BJ (cell line): ENCODE measurements at places on chromosomes 7 and 10.

DNA sequence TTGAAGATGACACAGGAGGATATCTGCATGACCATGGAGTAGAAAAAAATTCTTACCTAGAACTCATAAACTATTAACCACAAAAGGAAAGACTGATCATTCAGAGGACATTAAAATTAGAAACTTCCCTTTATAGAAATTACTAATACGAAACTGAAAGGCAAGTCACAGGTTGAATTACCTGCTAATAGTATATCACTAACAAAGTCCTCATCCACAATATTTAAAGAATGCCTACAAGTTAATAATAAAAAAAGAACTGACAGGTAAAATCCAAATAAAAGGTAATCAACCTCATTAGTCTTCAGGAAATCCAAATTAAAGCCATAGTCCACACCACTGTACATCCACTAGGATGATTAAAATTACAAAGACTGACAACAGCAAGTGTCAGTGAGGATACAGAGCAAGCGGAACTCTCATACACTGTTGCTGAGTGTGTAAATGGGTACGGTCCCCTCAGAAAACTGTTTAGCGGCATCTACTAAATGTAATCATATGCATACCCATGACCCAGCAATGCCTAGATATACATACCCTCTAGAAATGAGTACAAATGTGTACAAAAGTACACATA is 71.2 kb downstream of the ARHGAP21 start:
- DNase-seq = no peak

- no peak for DNase-seq
Observed at GRCh38 chr10:70272925-70273316, 10.9 kb downstream of the NPFFR1 start.

DNA sequence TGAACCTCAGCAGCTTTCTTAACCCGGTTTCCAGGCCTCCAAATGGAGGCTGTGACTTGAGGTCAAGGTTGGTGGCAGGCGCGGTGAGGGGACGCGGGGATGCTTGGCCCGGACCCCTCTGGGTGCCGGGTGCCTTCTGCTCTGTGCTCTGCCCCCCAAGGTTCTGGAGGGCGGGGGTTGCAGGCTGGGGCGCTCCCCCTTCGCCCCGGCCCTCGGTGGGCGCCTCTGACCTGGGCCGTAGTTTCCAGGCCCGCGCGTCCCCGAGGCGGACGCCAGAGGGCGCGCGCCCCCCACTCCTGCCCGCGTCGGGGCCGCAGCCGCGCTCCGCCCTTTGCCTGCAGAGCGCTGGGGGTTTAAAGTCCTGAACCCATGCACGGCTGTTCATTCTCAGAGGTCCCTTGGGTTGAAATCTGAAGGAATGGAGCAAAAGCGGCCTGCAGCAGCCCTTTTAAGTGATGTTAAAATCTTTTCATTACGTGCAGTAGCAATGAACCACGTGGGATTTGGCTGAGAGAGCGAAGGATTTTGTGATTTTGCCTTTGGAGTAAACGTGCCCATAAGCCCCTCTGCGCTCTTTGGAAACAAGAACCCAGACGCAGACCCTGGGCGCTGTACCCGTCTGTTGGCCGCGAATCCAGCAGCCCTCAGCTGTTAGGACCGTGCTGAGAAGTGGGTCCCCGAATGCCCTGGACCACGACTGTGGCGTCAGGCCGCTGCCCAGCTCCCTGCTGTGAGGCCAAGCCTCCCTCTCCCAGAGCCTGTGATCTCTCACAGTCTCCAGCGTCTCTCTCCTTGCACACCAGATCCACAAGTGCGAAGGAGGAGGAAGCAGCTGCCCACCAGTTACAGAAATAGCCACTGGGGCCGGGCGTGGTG is 135.0 kb downstream of the ACTR3B start:
- no peak for DNase-seq

DNA sequence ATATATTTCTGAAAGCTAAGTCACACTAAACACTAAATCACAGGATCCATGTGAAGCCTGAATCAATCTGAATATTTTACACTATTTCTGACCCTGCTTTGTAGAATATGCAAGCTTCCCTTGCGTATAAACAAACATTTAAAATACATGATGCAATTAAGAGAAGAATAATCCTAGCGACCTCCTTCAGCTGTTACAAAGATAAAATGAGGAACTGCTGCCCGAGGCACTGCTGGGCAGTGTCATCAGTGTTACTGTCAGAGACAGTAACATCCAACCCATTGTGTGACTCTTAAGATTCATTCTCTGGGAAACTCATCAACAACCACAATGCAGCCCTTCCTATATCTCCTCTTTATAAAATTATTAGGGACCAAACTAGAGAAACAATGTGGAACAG is 61.6 kb downstream of the COBL start:
- no peak for DNase-seq

DNA sequence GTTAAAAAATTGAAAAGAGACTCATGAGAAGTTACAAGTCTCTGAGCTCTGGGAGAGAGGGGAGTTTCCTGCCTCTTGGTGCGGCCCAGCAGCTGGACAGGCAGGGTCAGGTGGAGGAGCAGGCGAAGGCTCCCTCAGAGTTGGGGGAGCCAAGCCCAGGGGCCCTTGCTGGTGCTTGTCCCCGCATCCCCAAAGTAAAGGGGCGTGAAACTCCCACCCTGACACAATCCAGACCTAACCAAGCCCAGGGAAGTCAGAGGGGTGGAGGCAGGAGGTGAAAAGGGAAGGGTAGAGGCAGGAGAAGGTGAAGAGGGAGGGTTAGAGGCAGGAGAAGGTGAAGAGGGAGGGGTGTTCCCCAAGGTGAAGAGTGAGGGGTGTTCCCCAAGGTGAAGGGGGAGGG is 322.8 kb downstream of the GLRX3 start:
- no peak for DNase-seq

- no peak for DNase-seq
Observed at GRCh38 chr10:125130916-125131315, 29.4 kb downstream of the CTBP2 start.

DNA sequence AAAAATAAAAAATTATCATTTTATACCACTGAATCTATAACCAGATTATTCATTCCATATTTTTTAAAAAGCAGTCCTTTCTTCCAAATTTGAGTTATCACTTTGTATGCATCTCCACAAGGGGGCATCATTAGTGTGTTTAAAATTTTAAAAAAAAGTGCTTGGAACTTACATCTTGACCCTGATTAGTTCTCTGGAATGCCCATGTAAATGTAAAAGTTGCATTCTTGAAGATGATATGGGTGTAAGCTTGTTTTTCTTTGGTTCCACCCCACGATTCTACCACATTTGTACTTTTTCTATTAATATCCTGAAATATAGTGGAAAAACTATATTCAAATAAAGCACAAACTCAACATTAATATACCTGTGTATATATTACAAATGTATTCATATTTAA is 144.9 kb downstream of the ELAPOR2 start:
- DNase-seq = no peak

GRCh38 chr7:79781716-79782115 is 328.2 kb upstream of the MAGI2 start:
- DNase-seq = no peak

DNA sequence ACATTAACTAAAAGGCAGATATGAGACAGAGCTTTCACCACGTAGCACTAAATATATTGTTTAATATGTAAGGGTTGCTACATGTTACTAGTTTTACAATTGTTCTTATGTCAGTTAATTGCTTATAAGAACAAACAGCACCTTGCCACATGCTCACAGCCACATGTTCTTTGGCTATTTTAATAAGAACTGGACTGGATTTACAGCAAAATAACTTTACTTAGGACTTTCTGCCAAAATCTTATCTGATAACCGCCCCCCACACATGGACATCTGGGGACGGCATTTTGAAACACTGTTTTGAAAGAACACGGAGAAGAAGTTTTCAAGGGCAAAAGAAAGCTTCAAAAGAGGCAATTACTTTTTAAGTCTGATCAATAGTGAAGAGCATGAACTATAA is 45.3 kb downstream of the JAZF1 start:
- DNase-seq = no peak

- DNase-seq = no peak
Observed at GRCh38 chr7:49403844-49404243, 369.6 kb upstream of the VWC2 start.

DNA sequence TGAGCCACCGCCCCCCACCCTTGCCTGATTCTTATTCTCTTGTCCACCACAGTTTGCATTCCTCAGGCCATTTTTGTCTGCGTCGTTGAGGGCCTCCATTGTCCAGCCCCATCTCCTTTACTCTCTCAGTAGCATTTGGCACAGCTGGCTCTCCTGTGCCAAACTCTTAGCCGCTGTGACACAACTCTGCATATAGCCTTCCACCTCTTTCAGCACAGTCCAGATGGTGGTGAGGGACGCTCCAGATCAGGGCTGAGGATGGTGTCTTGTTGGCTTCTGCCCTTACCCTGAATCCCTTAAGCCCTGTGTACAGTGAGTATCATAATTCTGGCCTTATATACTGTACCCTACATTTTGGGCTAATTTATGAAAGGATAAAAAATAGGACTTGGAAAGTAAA is 45.6 kb downstream of the BMPR1A start:
- DNase-seq = no peak

DNA sequence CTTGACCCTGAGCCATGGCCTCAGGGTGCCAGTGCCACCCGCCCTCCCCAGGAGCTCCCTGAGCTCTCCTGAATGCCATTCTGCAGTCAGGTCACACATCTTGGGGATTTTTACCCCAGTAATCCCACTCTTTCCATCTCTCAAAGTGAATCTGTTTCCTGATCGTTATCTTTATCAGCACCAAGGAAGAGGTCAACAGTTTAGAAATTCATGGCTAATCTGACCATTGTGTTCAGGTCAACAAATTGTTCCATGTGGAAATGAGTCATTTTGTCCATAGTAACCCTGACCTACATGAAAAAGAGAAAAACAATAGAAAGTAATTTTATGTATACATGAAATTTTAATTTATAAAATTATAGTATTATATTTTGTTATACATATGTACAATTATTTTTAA is 28.8 kb upstream of the ZNF488 start:
- DNase-seq = no peak

DNA sequence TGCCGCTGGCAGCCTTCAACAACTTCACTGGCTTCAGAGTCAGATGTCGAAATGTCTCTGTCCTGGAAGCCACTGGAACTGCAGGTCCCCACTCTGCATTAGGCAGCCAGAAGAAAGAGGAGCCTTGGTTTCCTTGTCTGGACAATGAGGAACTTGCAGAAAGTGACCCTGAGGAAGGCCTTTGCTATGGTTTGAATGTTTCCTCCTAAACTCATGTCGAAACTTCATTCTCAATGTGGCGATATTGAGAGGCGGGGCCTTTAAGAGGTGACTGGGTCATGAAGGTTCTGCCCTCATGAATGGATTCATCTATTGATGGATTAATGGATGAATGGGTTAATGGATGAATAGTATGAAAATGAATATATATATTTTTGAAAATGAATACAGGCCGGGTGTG is 61.6 kb upstream of the GPR26 start:
- DNase-seq = no peak

DNA sequence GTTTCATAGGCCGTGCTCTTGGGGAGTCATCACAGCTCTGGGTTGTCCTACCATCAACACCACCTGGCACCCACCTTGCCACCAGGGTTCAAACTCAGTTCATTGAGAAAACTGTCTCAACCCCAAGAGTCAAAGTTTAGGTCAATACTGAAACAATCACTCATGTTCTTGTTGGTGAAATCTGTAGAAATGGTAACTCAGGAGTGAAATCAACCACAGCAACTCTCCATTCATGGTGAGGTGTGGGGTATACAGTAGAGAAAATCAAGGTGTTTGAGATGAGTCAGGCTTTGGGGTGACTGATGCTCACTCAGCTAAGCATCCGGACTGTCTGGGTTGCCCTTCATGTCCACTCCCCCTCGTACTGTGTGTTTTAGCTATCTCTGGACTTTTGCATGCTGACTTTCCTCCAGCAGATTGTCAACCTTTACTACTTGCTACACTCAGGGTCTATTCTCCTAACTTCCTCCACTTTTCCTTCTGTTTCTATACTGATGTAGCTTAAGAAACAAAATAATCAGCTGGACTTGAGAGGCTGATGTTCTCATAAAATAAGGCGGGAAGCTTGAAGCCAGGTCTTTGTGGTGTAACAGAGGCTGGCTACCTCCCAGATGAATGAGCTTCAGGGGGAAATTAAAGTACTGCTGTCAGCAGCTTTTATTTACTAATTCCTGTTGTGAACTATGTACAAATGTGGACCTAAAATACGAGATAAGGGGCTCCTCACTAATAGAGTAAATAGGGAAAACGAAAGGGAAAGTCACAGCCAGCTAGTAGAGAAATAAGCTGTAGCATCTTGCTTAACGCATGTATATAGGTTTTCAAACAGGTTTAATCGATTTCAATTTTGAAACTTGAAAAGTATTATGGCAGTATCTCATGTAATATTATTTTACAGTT is 173.6 kb upstream of the AKR1E2 start:
- DNase-seq = no peak
